Pancreas (tissue), 10 donors: ENCODE measurements at places on chromosomes 1 and 21. TPM values are rescaled to one million over a fixed set of nuclear protein-coding genes. Genes with fewer than 3 reads are reported as not detected.

DNA sequence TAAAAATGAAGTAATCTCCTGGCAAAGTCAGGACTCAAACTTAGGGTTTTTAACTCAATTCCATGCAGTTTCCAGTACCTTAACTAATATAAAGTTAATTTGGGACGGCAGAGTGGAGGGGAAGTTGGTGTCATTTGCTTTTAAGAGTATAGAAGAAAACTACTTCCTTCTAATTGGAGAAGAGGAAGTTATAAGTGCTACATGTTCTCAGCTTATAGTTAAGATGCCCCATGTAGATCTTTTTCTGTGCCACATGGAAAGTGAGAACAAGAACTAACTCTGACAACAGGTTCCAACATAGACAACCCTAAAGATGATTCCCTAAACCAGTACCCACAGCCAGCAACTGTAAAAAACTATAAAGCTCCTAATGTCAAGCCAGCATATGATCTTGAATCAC, 11.5 kb downstream of the RRAGC start:
- H3K27me3 ChIP-seq: no peaks in the 10 kb centered on the region
- no peak overlapping the region for H3K4me3 ChIP-seq
- no peak for DNase-seq
- H3K36me3 ChIP-seq: peaks cover 42% of the 10 kb centered on the region

- no peaks in the 10 kb centered on the region for H3K4me1 ChIP-seq
- H3K27me3 ChIP-seq: peaks cover 5% of the 10 kb centered on the region
- H3K36me3 ChIP-seq: no peaks in the 10 kb centered on the region
- H3K27ac ChIP-seq: no peak overlapping the region
- no peak for DNase-seq
These were observed 151.8 kb downstream of the CAMTA1 start for GRCh38 chr1:6937048-6937447.

DNA sequence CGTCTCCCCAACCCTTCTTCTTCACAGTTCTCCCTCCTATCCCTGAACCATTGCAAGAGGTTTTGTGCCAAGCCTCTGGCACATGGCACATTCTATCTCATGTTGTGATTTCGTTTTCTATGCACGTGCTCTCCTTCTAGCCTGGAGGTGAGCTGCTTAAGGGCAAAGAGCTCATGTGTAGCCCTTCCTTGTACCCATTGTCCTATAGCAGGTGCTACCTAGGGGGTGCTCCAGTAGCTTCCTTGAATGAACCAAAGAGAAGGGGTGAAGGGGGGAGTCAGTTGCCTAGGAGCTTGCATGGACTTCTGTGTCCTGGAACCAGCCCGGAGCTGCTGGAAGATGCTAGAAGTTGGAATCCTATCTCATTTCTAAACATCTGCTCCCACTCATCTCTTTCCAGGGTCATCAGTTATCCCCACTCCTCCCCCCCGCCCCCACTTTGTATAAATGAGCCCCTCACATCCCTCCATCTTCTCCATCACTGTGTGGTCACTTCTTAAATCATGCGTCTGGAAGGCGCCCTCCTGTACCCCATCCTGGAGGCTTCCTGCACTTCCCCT, 535 bp upstream of the DISC1 start:
- H3K36me3 ChIP-seq: no peaks in the 10 kb centered on the region
- H3K4me3 ChIP-seq: peak overlapping the region; percentile 95

DNA sequence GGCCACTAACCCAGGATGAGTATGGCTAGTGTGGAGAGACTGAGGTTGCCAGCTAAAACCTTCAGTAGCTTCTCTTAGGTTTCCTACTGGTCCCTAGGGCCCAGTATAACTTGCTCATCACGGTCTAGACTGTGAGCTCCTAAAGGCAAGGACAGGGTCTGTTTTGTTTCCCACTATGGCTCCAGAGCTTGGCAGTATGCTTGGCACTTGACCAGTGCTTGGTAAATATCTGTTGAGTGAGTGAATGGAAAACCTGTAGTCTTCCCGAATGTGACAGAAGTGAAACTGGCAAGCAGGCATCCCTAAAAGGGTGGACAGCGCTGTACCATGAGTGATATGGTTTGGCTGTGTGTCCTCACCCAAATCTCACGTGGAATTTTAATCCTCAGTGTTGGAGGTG, 13.1 kb upstream of the PARS2 start:
- DNase-seq: no peak
- no peak overlapping the region for H3K4me3 ChIP-seq
- no peaks in the 10 kb centered on the region for H3K27me3 ChIP-seq

- H3K36me3 ChIP-seq: no peaks in the 10 kb centered on the region
- no peak overlapping the region for H3K27ac ChIP-seq
- no peak overlapping the region for H3K4me3 ChIP-seq
- no peaks in the 10 kb centered on the region for H3K4me1 ChIP-seq
- DNase-seq: no peak
These were observed 79.3 kb upstream of the ATF3 start for GRCh38 chr1:212529211-212529741.

- no peaks in the 10 kb centered on the region for H3K27me3 ChIP-seq
- no peak for DNase-seq
- H3K4me3 ChIP-seq: no peak overlapping the region
- H3K27ac ChIP-seq: peak overlapping the region; percentile 46
- no peaks in the 10 kb centered on the region for H3K4me1 ChIP-seq
These were observed 58.2 kb upstream of the RCC1 start for GRCh38 chr1:28447679-28448078.

- H3K36me3 ChIP-seq: no peaks in the 10 kb centered on the region
- no peaks in the 10 kb centered on the region for H3K4me1 ChIP-seq
- H3K27ac ChIP-seq: no peak overlapping the region
- no peak for DNase-seq
- no peaks in the 10 kb centered on the region for H3K27me3 ChIP-seq
- H3K4me3 ChIP-seq: no peak overlapping the region
These were observed 13.8 kb upstream of the RNF11 start for GRCh38 chr1:51222136-51222787.

DNA sequence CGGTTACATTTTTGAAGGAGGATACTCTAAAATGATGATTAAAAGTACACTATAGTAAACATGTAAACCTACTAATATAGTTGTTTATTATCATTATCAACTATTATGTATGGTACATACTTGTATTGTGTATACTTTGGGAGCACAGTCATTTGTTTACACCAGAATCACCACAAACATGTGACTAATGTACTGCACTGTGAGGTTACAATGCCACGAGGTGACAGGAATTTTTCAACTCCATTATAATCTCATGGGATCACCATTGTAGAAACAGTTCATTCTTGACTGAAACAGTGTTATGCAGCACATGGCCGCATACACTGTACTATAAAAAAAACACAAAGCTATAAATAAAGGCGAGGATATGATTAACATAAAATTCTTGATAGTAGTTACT, 44.3 kb downstream of the GPATCH2 start:
- no peak for DNase-seq
- no peaks in the 10 kb centered on the region for H3K4me1 ChIP-seq
- H3K4me3 ChIP-seq: no peak overlapping the region
- H3K36me3 ChIP-seq: no peaks in the 10 kb centered on the region
- no peaks in the 10 kb centered on the region for H3K27me3 ChIP-seq

- no peaks in the 10 kb centered on the region for H3K36me3 ChIP-seq
- no peaks in the 10 kb centered on the region for H3K27me3 ChIP-seq
- no peak overlapping the region for H3K27ac ChIP-seq
- no peaks in the 10 kb centered on the region for H3K4me1 ChIP-seq
- DNase-seq: no peak
- H3K4me3 ChIP-seq: no peak overlapping the region
These were observed 24.6 kb upstream of the SLC35F3 start for GRCh38 chr1:233879841-233880240.

DNA sequence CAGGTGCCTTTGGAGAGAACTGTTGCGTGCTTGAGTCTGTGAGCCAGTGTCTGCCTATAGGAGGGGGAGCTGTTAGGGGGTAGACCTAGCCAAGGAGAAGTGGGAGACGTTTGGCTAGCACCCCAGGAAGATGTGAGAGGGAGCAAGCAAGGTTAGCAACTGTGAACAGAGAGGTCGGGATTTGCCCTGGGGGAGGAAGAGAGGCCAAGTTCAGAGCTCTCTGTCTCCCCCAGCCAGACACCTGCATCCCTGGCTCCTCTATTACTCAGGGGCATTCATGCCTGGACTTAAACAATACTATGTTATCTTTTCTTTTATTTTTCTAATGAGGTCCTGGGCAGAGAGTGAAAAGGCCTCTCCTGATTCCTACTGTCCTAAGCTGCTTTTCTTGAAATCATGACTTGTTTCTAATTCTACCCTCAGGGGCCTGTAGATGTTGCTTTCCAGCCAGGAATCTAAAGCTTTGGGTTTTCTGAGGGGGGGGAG, 2.4 kb downstream of the BTG2 start:
- peak overlapping the region; percentile 92 for H3K4me3 ChIP-seq
- peak overlapping the region; percentile 98 for H3K27ac ChIP-seq
- H3K27me3 ChIP-seq: no peaks in the 10 kb centered on the region
- H3K4me1 ChIP-seq: no peaks in the 10 kb centered on the region
- DNase-seq: no peak

DNA sequence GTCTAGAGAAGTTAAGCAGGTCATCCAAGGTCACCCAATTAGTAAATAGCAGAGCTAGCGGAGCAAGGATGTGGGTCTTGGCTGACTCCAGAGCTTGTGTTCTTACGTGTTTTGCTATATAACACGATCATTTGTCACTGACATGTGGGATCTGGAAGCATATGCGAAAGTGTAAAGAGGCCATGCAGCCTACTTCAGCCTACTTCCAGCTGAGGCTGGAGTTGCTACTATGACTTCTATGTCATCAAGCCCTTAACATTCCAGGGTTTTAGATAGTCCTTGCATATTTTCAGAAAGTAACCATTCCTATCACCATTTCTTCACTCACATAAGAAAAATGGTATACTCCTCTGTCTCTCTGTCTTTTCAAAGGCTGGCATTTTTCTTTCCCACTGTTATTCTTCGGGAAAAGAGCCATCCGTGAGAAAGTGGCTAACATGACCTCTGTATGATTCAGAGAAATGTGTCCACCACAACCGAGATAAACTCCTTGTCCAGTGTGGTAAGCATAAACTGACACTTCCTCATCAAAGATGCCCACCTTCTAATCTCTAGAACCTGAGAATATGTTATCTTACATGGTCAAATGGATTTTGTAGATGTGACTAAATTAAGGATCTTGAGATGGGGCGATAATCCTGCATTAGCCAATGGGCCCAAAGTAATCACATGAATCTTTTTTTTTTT, 24.0 kb upstream of the ABL2 start:
- H3K36me3 ChIP-seq: no peaks in the 10 kb centered on the region
- no peak for DNase-seq
- H3K4me1 ChIP-seq: no peaks in the 10 kb centered on the region
- no peak overlapping the region for H3K27ac ChIP-seq
- H3K27me3 ChIP-seq: no peaks in the 10 kb centered on the region

DNA sequence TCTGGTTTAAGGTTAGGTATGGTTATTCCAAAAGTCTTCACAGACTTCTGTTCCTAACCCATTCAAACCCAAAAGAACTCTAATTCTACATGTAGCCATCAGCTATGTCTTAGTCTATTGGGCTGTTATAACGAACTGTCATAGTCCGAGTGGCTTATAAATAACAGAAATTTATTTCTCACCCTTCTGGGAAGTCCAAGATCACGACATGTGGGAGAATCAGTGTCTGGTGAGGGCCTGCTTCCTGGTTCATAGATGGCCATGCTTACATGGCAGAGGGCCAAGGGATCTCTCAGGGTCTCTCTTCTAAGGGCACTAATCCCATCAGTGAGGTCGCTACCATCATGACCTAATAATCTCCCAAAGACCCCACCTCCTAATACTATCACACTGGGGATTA, 103.0 kb upstream of the PPP2R5A start:
- H3K4me1 ChIP-seq: no peaks in the 10 kb centered on the region
- DNase-seq: no peak
- H3K4me3 ChIP-seq: no peak overlapping the region
- no peak overlapping the region for H3K27ac ChIP-seq

- no peak overlapping the region for H3K4me3 ChIP-seq
- no peaks in the 10 kb centered on the region for H3K27me3 ChIP-seq
- H3K4me1 ChIP-seq: no peaks in the 10 kb centered on the region
- no peak for DNase-seq
- H3K36me3 ChIP-seq: no peaks in the 10 kb centered on the region
These were observed 131.6 kb downstream of the SNX7 start for GRCh38 chr1:98793136-98793535.

- H3K36me3 ChIP-seq: no peaks in the 10 kb centered on the region
- H3K27me3 ChIP-seq: no peaks in the 10 kb centered on the region
- no peaks in the 10 kb centered on the region for H3K4me1 ChIP-seq
- no peak overlapping the region for H3K27ac ChIP-seq
These were observed 13.6 kb downstream of the LRRC42 start for GRCh38 chr1:53959664-53960250.

- DNase-seq: no peak
- no peaks in the 10 kb centered on the region for H3K27me3 ChIP-seq
- H3K4me1 ChIP-seq: no peaks in the 10 kb centered on the region
- no peak overlapping the region for H3K4me3 ChIP-seq
- H3K36me3 ChIP-seq: no peaks in the 10 kb centered on the region
- H3K27ac ChIP-seq: no peak overlapping the region
These were observed 138.4 kb downstream of the PLXNA2 start for GRCh38 chr1:208105756-208106155.

- H3K36me3 ChIP-seq: no peaks in the 10 kb centered on the region
- no peaks in the 10 kb centered on the region for H3K27me3 ChIP-seq
- no peak overlapping the region for H3K4me3 ChIP-seq
These were observed 1.7 kb upstream of the CHI3L2 start for GRCh38 chr1:111225717-111226400.

- H3K4me3 ChIP-seq: no peak overlapping the region
- H3K27ac ChIP-seq: peak overlapping the region; percentile 67
- H3K4me1 ChIP-seq: peaks cover 10% of the 10 kb centered on the region
- DNase-seq: no peak
- H3K36me3 ChIP-seq: no peaks in the 10 kb centered on the region
These were observed 157.0 kb downstream of the RERE start for GRCh38 chr1:8660411-8660828.

GRCh38 chr1:99566290-99567021, 79.5 kb upstream of the PALMD start:
- H3K4me3 ChIP-seq: no peak overlapping the region
- no peaks in the 10 kb centered on the region for H3K36me3 ChIP-seq
- no peak overlapping the region for H3K27ac ChIP-seq
- H3K4me1 ChIP-seq: no peaks in the 10 kb centered on the region
- H3K27me3 ChIP-seq: no peaks in the 10 kb centered on the region

GRCh38 chr1:45686015-45686287, 382 bp downstream of the GPBP1L1 start:
- H3K4me1 ChIP-seq: peaks cover 21% of the 10 kb centered on the region
- DNase-seq: peak; percentile 85
- no peaks in the 10 kb centered on the region for H3K27me3 ChIP-seq
- H3K27ac ChIP-seq: peak overlapping the region; percentile 98

Gene CR1L
- total RNA-seq: not detected

Gene DISC1
- total RNA-seq: 1.9 TPM

Gene HAO2
- total RNA-seq: not detected

Gene LHX4
- total RNA-seq: 0.03 TPM

Gene ALX3
- not detected for total RNA-seq

Gene FAM72A
- total RNA-seq: not detected

Gene AMY1A
- 0.65 TPM for total RNA-seq

Gene CALML6
- total RNA-seq: 0.65 TPM
